ENCODE measurements at places on chromosomes 5 and 9.

- DNase-seq: no peak
These were observed 23.4 kb upstream of the GLRA1 start for GRCh38 chr5:151947931-151948608.

GRCh38 chr5:1208743-1209488 is 7.5 kb downstream of the SLC6A19 start:
- DNase-seq: no peak

DNA sequence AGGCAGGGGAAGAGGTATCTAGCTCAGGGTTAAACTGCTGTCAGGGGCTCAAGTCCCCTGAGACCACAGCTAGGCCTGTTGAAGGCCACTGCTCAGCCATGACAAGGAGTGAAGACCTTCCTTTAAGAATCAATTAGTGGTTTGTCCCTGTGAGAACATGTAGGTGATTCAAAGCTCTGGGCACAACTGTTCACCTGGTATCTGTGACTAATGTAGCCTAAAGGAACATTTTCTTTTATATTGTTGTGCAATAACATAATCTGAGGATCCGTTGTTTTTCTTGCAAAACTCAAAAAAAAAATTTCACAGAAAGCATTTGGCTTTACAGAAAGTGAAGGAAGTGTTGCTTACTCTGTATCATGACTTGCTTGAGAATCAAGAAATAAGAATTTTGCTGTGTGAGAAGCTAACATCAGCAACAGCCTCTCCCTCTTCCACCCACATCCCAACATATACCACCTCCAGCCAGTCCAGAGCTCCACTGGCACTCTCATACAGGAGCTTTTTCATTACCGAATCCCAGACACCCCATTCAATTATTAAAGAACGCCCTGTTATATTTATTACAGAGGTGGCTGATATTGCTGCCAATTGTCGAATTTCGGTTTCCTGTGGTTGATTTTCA is 807.0 kb downstream of the TLE4 start:
- no peak for DNase-seq

DNA sequence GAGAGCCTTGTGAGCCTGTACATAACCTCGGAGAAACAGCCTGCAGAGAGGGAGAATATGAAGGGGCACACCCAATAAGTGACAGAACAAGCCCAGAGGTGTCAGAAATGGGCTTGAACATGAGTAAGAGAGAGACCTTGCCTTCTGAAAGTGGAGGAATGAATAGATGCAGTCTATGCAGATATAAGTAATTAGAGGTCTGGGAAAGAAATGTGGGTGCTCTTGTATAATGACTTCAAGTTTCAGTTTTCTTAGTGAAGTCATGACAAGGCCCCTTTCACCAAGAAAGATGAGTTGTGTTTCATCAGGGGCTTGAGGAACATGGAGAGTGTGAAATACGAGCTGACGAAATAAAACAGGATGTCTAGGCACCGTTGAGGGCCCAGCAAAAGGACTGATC is 15.1 kb downstream of the GRAMD2B start:
- no peak for DNase-seq

- DNase-seq: no peak
These were observed 126.0 kb upstream of the IRX2 start for GRCh38 chr5:2877522-2877921.

DNA sequence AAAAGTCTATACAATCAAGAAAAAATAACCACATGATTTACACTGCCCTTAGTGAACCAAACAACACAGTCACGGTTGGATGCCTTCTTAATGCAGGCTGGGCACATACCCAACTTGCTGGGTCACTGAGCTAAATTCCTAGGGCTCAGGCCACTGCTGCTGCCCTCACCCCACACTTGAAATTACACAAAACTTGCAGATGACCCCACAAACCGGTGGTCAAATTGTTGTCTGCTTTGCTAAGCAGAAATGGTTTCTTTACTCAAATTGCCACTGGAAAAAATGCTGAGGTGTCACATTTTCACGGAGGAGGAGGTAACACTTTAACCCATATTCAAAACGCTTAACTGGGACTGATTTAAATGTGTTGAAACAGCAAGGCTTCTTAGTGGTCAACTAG is 62.4 kb downstream of the HMHB1 start:
- no peak for DNase-seq

DNA sequence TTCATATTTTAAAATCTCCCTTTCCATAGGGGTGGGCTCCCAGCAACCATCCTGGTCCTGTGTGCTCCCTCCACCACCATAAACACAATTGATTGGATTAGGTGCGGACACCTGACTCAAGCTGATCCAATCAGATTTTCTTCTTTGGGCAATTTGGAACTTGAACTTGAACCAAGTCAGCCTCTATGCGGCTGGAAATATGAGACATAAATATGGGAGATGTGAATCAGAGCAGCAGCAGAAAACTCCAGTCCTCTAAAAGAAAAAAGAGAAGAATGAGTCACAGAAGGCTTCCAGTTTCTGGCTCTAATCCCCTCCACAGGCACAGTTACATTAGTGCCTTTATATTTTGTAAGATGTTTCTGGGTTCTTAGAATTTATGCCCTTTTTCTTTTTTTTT is 306.6 kb downstream of the MLLT3 start:
- DNase-seq: no peak

DNA sequence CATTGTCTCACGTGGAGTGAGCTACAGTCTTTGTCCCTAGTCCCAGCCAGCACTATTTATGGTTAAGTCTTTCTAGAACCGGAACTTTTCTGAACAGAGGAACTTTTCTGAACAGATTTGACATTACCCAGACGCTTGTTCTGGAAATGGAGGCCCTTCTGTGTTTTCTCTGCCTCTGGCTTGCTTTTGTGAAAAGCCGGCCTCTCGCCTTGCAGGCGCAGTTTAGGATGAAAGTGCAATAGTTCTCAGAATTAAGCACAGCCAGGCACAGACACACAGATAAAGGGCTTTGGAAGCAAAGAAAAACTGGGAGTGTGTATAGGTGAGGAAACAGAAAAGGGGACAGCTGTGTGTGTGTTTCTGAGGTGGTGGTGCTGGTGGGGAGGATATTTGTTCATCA is 5.9 kb downstream of the GDNF start:
- DNase-seq: no peak

DNA sequence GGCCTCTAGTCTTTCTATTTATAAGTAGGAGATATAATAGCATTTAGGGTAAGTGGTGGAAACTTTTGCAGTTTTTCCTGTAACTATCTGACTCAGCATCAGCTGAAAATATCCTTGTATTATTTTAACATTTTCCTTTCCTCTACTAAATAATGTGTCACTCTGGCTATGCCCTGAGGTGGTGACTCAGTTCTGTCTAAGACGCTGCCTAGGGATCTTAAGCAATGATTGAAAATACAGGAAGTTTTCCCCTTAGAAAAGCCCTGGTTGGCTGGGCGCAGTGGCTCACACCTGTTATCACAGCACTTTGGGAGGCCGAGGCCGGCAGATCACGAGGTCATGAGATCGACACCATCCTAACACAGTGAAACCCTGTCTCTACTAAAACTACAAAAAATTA is 9.3 kb upstream of the EDIL3 start:
- DNase-seq: no peak

DNA sequence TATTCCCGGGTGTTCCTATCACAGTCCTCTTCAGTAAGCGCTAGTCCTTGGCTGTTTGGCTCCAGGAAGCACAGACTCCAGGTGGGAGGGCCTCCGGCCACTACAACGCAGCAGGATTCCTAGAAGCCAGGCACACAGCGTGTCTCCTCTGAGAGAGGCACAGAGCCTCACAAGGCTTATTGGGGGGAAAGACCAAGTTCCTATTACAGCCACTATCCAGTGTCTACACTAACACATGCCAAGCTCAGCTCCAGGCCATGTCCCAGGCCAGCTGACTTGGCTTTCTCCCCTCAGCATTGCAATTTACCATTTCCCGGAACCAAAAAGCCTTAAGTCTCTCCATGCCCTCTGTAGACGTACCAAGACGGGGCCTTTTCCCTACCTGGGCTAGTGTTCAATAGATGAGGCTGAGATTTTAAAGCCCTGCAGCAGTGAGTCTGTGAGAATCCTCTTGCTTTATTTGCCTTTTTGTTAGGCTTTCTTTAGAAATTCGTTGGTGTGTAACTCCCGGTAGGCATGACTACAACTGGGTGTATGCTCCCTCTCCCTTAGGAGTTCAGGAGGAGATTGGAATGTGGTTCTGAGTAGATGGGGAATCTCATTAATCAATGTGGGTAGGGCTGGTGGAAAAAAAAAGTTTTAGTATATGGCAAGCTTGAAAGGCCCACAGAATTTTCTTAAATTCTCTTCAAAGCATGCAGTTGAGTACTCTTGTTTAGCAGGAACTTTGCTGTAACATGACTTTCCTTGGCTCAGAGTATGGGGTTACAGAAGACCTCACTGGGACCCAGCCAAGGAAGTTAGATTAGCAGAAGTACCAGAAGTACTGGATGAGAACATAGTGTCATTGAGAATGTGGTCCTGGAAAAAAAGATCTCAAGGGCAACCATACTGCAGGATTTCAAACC is 84.3 kb upstream of the SLC1A3 start:
- DNase-seq: no peak

DNA sequence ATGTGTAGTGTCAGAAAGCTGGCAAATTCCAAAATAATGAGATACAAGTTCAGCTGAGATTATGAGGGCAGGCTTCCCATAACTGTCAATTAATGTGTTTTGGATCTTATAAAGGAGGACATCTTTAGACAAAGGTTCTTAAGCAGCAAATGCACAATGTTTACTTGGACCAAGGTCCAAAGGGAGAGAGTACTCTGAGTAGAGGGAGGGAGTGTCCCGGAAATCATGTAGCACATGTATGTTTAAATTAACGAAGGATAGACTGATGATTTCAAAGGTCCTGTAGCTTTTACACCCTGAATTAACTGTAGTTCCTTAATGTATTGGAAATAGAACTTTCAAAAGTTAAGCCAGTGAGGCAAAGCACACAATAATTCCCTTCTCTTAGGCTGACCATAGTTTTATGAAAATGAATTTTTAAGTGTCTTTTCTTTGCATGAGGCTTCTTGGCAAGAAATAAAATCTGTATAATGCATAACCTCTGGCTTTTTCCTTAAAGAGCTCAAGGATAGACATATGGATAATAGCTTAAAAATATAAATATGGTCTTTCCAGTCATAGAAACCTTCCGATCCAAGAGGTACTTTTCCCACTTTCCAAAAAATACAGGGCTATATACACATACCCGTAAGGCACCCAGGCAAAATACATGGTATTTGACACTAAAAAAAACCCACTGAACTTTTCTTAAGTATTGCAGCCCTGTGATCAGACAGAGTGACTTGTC is 93.0 kb downstream of the PCSK5 start:
- DNase-seq: no peak

DNA sequence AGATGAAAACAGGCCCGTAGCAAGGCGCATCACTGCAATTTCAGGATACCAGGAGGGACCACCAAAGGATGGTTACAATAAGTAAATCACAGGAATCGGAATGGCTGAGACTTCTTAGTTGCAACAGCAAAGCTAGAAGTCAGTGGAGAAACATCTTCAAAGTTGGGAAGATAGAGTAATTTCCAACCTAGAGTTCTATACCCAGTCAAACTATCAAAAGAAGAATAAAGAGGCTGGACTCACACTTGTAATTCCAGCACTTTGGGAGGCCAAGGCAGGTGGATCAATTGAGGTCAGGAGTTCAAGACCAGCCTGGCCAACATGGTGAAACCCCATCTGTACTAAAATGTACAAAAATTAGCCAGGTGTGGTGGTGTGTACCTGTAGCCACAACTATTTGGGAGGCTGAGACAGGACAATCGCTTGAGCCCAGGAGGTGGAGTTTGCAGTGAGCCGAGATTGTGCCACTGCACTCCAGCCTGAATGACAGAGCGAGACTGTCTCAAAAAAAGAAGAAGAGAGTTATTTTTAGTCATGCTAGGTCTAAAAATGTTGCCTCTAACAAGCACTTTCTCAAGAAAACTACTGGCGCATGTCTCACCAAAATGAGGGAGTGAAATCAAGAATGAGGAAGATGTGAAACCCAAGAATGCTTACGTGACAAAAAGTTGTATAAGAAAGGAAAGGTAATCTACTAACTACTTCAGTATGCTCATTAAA is 267.7 kb downstream of the DENND1A start:
- no peak for DNase-seq

GRCh38 chr5:166058660-166059059 is 2232.8 kb upstream of the WWC1 start:
- DNase-seq: no peak

GRCh38 chr5:178437386-178438075 is 152.7 kb downstream of the COL23A1 start:
- no peak for DNase-seq

GRCh38 chr5:154278908-154279307 is 88.4 kb downstream of the GALNT10 start:
- DNase-seq: no peak

GRCh38 chr9:97500263-97500662 is 1.2 kb upstream of the TMOD1 start:
- DNase-seq: no peak

GRCh38 chr5:107812570-107813141 is 141.9 kb upstream of the EFNA5 start:
- no peak for DNase-seq

- no peak for DNase-seq
These were observed 64.3 kb upstream of the C6 start for GRCh38 chr5:41277476-41278245.

DNA sequence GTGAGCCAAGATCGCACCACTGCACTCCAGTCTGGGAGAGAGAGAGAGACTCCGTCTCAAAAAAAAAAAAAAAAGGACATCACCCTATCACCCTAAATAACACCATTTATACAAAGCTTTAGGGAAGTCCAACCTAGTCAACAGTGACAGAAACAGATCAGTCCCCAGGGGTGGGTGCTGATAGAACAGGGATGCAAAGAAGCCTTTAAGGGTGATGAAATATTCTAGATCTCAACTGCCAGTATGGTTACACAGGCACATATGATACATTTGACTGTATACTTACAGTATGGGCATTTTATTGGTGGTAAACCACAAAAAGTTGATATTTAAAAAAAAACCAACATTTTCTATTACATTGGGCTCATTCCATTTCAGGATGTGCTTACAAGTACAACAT is 4.8 kb downstream of the RETREG1 start:
- DNase-seq: no peak

GRCh38 chr5:133967698-133968203 is 674 bp downstream of the C5orf15 start:
- DNase-seq: no peak

DNA sequence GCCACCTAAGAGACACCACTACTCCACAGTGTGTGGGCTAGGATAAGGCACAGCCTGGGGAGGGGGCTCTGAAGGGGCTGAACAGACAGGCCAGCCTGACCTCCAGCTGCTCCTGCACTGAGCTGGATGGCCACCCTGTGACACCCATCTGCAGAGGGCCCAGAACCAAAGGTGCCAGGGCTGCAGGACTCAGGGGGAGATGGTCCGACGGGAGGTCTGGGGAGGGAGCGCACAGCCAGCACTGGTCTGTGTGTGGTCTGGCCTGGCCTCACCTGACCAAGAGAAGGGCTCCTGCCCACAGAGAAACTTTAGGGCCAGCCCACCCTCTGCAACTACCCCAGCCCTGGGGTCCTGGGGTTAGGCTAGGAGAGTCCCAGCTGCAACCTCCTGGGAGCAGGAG is 789 bp downstream of the LTC4S start:
- DNase-seq: no peak

GRCh38 chr5:87020099-87020934 is 247.4 kb upstream of the RASA1 start:
- no peak for DNase-seq

Measured in HuH-7.5 (cell line).